Activated CD4-positive, CD25-positive, alpha-beta regulatory T cell treated with anti-CD3 and anti-CD28 coated beads, Interleukin-2, amount 50 U/mL, for 24 hours (primary cell): ENCODE measurements at places on chromosomes 16 and 17.

DNA sequence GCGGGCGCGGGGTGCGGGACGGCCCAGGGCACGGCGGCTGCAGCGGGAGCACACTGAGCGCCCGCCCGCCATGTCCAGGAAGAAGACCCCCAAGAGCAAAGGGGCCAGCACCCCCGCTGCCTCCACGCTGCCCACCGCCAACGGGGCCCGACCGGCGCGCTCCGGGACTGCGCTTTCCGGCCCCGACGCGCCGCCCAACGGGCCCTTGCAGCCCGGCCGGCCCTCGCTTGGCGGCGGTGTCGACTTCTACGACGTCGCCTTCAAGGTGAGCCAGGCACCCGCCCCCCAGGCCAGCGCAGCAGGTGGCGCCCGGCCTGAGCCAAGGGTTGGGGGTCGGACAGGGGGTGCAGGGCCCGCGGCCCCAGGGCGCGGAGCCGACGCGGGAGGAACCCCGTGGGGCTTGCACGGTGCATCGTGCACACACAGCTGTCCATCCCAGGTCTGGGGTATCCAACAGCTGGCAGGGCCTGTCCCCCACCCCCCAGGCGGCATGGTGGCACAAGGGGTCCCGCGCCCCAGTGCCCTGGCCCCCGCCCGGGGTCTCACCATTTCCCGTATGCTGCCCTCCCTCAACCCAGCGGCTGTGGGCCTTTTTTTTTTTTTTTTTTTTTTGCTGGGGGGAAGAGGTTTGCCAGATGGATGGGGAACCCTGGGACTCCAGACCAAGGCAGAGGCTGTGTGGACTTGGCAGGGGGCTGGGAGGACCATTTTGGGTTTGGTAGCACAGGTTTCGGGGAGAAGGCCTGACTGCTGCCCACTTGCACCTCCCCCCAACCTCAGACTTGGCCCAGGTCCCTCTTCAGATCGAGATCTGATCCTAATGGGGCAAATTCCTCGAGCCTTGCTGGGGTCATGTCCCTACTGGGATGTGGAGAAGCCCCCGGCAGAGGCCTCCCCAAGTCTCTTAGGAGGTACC is 547 bp downstream of the RAB26 start:
- ATAC-seq, result peak; percentile 3

GRCh38 chr16:73713251-73713650 is 583.4 kb upstream of the PSMD7 start:
- ATAC-seq, result no peak

GRCh38 chr16:50204453-50205108 is 51.5 kb downstream of the TENT4B start:
- no peak for ATAC-seq

DNA sequence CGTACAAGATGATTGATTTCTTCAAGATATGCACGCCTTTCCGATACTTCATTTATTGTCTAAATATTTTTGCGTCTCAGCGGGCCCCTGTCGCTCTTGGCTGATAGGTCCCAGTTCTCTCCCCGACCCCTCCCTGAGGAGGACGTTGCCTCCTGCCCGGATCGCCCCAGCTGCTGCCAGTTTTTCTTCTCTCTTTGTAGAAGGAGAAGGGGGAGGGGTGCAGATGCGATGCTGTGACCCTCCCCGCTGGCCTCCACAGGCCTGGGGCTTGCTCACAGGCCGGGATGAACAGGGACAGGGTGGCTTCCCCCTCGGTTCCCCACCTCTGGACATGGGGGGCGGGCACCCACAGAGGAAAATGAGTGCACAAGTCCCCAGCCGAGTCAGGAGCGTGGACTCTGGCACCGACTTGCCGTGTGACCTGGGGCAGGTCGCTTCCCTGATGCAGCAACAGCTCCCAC is 53.6 kb upstream of the ZC3H18 start:
- ATAC-seq, result no peak

DNA sequence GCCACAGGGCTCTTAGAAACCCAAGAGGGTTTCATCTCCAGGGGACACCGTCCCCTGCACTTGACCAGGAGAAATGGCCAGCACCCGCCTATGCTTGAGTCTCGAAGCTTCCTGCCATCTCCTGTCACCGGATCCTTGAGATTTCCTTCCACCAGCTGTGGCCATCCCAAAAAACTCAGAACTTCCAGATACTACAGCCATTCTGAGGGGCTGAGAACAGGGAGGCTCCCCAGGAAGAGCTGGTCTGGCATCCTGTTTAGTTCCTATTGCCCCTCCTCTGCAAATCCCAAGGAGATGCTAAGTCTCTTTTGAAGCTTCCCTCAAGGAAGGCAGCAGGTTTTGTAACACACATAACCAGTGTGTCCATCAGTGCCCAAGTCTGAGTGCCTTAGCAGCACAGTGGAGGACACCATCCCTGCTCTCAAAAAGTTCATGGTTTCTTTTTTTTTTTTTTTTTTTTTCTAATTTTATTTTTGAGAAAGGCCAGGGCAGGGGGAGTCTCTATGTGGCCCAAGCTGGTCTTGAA is 2.0 kb downstream of the UBALD2 start:
- ATAC-seq, result no peak

GRCh38 chr16:54511222-54511731 is 224.7 kb upstream of the IRX3 start:
- ATAC-seq, result no peak

DNA sequence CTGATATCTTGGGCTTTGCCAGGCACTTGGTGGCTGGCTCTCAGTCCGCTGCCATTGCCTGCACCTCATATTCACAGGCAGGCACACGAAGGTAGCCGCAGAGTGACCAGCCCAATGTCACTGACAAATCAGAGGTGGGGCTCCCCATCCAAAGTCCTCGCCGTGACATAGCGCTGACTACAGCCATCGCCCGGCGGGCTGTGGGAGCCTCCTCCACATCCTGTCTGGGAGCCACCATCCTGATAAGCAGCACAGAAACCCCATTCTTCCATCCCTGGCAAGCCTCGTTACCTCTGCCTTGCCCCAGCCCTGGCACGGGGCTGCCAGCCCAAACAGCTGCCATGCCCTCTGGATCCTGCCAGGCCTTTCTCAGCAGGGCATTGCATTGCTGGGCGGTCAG is 437.8 kb downstream of the SLC39A11 start:
- no peak for ATAC-seq

DNA sequence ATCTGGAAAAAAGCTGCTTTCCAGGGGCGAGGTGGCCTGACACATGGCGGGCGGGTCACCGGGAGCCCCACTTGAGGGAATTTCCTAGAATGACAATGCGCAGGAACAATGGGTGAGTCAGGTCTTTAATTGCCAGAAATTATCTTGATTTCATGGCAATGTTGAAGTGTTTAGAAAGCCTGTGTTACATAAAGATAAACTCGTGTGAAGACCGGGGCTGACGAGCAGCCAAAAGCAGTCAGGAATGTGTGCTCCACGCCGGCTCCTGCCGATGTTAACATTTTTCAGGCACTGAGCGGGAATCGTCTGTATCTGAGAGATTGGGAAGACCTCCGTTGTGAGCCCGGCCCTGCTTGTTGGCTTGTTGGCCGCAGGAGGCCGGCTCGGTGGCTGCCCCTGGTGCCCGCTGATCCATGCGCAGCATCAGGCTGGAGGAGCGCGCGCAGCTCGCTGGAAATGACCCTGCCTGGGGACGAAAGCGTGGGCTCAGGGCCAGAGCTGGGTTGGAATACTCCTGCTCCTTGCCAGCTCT is 353.1 kb downstream of the FOXL1 start:
- no peak for ATAC-seq

DNA sequence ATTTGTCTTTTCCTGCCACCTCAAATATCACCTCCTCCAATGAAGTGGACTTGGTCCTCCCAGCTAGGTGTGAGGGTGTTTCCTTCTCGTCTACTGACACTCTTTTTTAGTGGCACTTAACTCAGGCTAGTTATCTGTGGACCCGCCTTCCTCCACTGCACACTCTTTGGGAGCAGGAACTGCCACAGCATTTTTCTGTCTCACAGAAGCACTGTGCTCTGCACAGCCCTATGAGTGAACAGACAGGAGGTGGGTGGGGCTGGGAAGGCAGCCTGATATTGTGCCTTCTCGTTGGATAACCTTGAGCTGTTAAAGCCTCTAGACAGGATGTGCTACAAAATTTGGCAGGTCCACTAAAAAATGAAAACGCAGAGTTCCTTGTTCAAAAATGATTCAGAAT is 31.9 kb upstream of the HOXB13 start:
- ATAC-seq, result no peak

GRCh38 chr17:46071796-46072195 is 72.7 kb downstream of the STH start:
- ATAC-seq, result no peak

GRCh38 chr17:29146369-29146972 is 33.7 kb downstream of the MYO18A start:
- ATAC-seq, result no peak

GRCh38 chr17:6011206-6011605 is 59.0 kb upstream of the WSCD1 start:
- ATAC-seq, result no peak

GRCh38 chr16:29784901-29785500 is 5.5 kb upstream of the KIF22 start:
- peak; percentile 67 for ATAC-seq

- no peak for ATAC-seq
These were observed 1.3 kb downstream of the ENGASE start for GRCh38 chr17:79075861-79076406.

GRCh38 chr17:40547079-40547784 is 18.0 kb downstream of the CCR7 start:
- ATAC-seq, result peak; percentile 41

DNA sequence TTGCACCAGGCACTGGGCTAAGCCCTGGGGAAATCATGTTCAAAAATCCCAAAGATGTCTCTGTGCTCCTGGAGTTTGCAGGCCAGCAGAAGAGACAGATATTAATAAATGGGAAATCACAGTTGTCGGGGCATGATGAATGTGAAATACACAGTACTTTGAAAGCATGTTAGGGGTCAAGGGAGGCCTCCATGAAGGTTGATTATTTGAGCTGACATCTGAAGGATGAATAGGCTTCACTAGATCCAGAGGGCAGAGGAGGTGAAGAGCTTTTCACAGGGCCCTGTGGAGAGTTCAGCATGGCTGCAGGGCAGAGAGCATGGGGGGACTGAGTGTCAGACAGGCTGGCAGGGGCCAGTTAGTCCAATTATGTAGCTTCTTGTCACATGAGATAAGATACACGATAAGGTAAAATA is 2.6 kb downstream of the ANKRD40CL start:
- ATAC-seq, result no peak

- no peak for ATAC-seq
These were observed 119.8 kb downstream of the HIC1 start for GRCh38 chr17:2174468-2175293.

DNA sequence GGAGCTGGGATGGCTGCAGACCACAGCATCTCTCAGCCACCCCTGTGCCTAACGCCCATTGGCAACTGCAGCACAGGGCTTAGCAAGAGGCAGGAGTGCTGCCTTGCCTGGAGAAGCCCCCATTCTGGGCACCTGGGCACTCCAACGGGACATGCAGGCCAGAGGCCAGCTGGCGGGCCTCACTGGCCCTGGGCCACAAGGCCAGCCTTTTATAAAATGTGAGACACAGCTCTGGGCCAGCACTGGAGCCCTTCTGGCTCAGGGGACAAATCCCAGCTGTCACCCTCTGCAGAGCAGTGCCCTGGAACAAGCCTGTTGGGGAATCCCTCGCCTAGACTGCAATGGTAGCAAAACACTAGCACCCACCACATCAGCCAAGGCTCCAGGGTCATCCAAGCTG is 171.8 kb downstream of the WSCD1 start:
- ATAC-seq, result no peak

- no peak for ATAC-seq
These were observed 14.6 kb downstream of the CALB2 start for GRCh38 chr16:71373073-71373472.

GRCh38 chr16:4071686-4072561 is 44.3 kb downstream of the ADCY9 start:
- ATAC-seq, result no peak

DNA sequence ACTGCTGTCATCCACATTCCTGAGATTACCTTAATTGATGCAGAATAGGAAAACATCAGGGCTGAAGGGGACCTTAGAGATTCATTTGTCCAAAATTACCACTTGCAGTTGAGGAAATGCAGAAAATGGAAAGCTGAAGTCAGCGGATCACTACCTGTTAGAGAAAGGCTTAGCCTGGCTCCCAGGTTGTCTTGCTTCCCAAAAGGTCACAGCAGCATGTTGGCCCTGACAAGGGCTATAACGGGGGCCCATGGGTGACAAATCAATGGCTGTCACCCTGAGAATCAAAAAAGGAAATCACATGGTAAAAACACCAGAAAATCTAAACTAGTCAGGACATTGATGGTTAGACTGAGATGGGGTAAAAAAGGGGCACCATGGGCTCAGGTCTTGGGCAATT is 51.7 kb downstream of the HLF start:
- ATAC-seq, result no peak

GRCh38 chr16:30394592-30395154 is 547 bp upstream of the ZNF48 start:
- no peak for ATAC-seq
